ENCODE measurements at places on chromosomes 2 and 18.

DNA sequence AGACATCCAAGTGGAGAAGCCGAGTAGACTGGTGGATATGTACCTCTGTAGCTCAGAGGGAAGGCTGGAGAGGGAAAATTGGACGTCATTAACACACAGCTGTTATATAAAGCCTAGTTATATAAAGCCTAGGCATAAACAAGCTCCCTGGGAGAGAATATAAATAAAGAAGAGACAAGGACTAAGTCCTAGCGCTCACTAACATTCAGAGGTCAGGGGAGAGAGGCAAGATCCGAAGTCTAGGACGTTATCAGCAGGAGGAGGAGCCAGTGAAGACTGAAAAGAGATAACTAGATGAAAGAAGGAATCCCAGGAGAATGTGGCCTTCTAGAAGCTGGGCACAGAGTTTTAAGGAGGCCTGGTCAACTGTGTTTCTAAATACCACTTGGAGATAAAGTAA is 55.3 kb downstream of the NOL10 start:
- DNase-seq: no peak

DNA sequence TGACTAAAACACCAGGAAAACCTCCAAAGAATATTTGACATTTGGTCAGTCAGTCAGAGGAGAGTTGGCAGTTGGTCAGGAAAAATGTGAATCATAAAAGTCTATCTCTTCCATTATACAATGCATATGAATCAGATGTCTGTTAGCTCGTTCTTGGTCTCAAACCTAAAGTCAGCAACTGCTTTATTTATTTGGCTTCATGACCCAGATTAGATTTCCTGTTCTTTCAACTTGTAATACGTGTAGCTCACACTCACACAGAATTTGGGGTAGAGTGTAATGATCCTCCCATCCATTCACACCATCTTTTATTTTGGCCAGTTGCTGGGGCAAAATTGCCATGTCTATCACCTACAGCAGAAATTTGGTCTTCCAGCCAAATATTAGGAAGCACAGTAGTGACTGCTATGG is 81.9 kb upstream of the COL5A2 start:
- peak; percentile 54 for DNase-seq

DNA sequence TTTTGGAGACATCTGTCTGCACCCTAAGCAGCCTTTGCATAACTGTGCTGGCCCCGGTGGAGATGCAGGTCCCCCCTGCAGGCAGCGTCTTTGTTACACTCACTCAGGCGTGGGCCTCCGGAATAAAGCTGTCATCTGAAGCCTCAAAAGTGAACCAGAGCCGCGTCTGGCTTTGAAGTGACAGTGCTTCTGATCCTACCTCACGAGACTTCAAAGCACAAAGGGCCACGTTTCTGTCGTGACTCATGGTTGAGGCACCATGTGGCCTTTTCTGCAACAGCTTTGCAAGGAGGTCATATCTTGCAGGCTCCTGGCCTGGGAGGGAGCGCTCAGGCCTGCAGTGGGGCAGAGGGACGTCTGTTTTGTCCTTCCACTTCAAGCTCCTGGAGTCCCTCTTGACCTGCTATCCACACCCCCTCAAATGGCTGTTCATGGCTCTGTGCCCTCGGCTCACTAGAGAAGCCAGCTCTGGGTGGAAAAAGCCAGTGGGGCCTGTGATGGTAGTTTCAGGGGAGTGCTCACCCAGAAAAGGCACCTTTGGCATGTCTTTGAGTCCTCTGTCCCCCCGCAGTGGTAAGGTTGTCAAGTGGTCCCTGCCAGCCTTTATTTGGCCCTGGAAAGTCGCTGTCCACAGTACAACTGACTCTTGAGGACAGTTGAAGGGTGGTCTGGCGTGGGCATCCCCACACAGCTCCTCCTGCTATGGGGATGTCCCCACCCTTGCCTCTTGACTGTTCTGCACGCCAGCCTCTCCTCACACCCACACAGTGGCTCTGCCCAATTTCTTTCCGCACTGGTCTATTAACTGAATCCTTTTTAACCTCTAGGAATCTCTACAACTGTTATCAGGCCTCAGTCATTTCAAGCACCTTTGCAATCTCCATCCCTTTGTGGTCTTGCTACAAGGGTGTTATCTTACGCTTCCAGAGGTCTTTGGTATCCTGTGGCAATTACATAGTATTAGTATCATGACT is 19.3 kb downstream of the GPR55 start:
- DNase-seq: peak; percentile 6

DNA sequence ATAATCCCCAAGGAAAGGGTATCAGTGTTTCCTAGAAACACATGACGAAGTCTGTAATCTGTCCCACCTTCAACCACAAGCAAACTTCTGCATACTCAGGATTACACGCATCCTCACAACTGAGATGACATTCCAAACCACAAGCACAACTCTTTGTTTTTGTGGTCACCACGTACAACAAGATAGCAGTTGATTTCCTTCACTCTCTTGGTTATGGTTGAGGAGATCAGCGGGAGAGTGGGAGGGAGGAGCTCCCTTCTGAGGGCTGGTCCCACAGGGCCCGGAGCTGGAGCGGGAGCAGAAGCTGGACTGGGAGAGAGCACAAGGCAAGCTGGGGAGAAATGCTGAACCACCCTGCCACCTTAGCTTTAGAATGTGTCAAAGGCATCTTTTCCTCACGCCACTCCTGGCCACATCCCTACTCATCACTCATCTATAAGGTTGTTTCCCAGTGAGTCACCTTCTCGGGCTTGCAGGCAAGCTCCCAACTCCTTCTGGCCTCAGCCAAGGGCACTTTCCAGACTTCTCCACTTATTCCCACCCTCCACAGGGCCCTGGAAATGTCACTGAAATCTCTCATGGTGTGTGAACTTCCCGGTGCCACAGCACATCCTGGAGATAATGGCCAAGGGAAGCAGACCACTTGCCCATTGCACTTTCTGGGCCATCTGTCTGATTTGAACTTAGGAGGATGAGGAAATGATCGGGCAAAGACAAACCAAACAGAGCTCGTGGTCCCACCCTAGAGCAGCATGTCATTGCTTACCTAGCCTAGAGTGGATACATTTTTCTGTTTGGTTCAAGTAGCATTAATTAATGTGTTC is 98.9 kb upstream of the LGALSL start:
- peak; percentile 78 for DNase-seq

GRCh38 chr2:43201497-43201896 is 24.9 kb downstream of the ZFP36L2 start:
- DNase-seq: no peak

- no peak for DNase-seq
Observed at GRCh38 chr18:75592527-75592926, 165.0 kb upstream of the SMIM21 start.

GRCh38 chr18:30684825-30685481 is 357.6 kb downstream of the DSC3 start:
- DNase-seq: no peak

DNA sequence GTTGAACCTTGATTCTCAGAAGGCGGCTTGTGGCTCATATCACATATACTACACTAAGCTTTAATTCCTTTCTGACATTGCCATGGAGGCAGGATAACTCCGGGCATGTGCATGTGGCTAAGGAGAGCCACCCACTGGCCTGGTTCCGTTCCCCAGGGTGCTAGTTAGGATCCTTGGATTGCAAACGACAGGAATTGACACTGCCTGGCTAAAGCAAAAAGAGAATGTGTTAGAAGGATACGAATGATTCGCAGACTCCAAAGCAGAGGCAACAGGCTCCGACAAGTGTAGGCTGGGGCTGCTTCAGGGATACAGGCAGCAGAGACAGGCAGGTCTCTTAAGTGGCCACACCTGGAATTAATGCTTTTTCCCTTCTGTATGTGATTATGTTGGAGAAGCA is 71.4 kb upstream of the LYPD6B start:
- no peak for DNase-seq

GRCh38 chr2:29276151-29276550 is 160.9 kb downstream of the CLIP4 start:
- no peak for DNase-seq

DNA sequence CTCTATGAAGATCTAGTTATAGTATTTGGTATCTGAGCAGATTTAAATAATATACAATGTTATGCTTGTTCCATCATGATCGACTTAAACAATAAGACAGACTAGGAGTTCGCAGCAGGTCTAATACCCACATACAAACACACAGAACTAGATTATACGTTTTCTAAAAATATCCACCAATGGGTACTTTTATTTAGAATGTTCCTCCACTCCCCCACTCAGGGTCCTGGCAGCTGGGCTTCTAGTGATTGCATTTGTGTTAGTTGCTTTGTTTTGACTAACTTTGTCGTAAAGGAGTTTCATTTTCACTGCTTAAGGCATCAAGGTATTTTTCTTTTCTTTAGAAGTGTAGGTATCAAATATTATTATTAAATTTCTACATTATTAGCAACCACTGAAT is 91.4 kb downstream of the RPRM start:
- no peak for DNase-seq

DNA sequence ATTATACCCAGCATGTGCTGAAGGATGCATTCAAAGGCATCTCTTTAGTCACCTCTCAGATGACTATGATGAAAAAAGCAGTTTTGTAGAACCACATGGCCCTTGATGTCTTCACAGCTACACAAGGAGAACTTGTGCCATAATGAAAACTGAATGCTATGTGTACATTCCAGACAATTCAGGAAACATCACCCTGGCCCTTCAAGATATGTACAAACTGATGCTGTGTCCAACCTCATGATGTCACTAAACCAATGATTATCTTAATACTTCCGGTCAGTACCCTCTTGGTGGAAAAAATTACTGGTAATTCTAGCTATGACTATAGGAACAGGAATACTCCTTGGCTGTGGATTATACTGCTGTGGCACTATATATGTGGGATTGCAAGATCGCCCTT is 20.0 kb downstream of the DUSP11 start:
- no peak for DNase-seq

DNA sequence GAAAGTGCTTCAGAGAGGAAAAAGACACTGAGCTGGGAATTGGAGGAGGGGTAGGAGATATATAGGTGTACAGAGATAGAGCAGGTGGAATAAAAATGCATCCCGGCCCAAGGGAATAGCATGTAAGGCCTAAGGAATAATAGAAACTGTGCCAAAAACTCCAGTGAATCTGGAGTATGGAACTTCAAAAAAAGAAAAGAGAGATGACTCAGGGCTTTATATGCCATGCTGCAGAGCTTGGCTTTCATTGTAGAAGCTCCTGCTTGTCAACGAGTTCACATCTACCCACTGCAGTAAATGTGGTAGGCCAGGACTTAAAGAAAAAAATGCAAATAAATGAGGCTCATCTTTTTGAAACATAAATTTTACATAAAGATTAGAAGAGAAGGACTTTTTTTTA is 131.8 kb downstream of the MREG start:
- no peak for DNase-seq

GRCh38 chr2:40265602-40266001 is 186.3 kb downstream of the SLC8A1 start:
- no peak for DNase-seq

GRCh38 chr2:30934066-30934465 is 126.8 kb upstream of the CAPN13 start:
- no peak for DNase-seq

- DNase-seq: no peak
Observed at GRCh38 chr18:60246606-60247005, 126.0 kb downstream of the MC4R start.

GRCh38 chr2:186841940-186842339 is 7.0 kb downstream of the ZSWIM2 start:
- DNase-seq: peak; percentile 86

- DNase-seq: peak; percentile 93
Observed at GRCh38 chr2:54330162-54330925, 74.3 kb upstream of the TSPYL6 start.

DNA sequence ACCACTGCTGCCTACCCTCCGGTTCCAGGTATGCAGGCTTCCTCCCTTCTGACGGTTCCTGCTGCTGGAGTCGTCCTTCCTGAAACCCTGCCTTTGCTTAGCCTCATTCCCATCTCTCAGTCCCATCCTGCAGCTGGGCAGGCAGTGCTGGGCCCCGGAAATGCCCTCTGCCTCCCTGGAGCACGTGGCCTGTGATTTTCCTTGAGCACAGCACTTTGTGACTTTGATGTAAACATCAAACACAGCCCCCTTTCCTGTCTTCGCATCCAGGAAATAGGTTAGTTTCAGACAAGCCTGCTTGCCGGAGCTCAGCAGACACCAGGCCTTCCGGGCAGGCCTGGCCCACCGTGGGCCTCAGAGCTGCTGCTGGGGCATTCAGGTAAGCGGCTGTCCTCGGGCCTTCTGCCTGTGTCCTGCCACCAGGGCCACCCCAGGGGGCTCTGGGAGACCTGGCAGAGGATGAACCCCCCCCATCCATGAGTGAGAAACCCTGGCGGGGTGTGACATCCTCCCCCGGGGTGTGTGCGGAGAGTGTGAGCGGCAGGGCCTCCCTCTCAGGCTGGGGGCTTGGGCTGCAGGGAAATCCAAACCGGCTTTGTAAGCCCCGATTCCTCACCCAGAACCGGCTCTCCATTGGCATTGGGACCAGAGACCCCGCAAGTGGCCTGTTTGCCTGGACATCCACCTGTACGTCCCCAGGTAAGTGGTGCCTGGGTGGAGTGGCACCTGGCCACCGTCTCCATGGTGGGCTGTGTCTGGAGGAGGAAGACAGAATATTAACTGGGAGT is at the start of gene ZAP70:
Gene ZAP70 (plus strand): TSS at position 281 of the 788 bp plus-strand sequence. CDS start 10,461 bp downstream, outside the sequence.
- no peak for DNase-seq

DNA sequence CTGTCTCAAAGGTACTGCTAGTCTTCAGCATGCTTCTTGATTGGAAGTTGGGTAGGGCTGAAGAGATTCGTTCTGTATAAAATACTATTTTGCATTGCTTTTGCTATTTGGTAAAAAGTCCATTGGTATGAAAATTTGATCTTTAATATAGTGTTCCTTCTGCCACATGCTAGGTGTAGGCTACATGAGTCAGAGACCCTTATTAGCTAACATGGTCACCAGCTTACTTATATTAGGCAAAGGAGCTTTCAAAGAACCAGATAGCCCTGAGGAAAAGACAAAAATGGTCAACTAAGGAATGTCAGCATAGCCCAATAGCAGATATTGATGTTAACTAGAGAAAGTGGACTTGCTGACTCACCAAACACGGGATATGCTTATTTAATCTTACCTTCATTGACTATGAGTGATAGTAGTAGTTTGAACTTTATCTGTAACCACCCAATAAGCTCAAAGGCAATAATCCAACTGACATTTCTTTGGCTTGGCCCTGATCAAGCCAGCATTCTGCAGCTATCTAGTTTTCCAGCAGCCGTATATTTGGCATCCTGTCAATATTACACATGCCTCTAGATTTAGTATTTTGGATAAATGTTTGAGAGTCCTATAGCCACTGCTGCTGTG is 110.0 kb downstream of the TPGS2 start:
- DNase-seq: no peak

- DNase-seq: no peak
Observed at GRCh38 chr18:67662996-67663395, 146.5 kb upstream of the DSEL start.

- DNase-seq: no peak
Observed at GRCh38 chr18:1595195-1595594, 690.5 kb downstream of the ADCYAP1 start.

- peak; percentile 90 for DNase-seq
Observed at GRCh38 chr2:209368914-209369313, 54.9 kb upstream of the MAP2 start.

DNA sequence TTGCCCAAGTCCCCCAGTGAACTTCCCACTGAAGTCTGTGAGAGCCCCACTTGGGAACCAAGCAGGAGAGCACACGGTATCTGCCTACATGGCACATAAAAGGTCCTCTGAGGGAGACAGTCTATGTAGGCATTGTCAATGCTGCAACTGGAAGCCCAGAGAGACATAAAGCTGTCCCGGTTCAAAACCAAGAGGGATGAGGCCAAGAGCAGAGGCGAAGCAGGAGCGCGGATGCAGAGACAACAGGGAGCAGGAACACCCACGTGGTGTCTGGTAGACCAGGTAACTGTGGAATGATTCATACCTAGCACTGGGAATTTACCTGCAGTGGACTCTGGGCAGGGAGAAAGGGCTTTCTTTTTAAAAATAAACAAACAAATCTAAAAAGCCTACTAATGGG is 233.1 kb upstream of the SOX11 start:
- DNase-seq: no peak
